ENCODE measurements at places on chromosomes 16 and 17.
A peak's percentile ranks its signal among the peaks of the same experiment; 100 is the strongest.

GRCh38 chr16:17160920-17161431, 309.8 kb downstream of the XYLT1 start:
- no peak for DNase-seq

DNA sequence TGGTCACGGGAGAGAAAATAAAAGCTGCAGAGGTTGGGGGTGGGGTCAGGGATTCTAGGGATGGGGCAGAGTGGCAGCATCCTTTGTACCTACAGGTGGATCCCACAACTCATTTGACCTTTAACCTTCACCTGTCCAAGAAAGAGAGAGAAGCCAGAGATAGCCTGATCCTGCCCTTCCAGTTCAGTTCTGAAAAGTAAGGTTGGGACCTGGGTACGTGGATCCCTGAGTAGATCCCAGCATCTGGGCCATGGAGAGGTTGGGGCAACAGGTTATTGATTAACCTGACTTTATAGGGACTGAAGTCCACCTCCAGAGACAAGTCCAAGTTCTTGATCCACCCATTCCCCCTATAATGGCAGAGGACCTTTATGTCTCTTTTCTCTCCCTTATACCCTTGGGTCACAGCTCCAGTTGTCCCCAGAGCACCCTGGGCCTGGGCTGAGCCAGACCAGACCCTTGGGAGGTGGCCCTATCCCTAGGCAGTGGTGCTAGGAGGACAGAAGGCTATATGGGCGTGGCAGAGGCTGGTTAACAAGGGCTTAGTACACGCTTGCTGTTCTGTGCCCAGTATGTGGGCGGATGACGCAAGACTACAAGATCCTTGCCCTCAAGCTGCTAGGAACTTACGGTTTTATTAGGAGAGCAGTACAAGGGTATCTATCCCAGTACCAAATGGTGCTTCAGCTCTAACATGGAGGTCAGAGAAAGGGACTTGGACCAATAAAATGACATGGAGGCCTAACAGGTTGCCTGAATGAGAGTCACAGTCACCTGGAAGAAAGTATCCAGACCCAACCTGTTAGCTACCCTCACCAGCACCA, 3.3 kb downstream of the CLDN7 start:
- DNase-seq: no peak

- no peak for DNase-seq
Observed at GRCh38 chr16:64158941-64159588, 962.8 kb downstream of the CDH11 start.

DNA sequence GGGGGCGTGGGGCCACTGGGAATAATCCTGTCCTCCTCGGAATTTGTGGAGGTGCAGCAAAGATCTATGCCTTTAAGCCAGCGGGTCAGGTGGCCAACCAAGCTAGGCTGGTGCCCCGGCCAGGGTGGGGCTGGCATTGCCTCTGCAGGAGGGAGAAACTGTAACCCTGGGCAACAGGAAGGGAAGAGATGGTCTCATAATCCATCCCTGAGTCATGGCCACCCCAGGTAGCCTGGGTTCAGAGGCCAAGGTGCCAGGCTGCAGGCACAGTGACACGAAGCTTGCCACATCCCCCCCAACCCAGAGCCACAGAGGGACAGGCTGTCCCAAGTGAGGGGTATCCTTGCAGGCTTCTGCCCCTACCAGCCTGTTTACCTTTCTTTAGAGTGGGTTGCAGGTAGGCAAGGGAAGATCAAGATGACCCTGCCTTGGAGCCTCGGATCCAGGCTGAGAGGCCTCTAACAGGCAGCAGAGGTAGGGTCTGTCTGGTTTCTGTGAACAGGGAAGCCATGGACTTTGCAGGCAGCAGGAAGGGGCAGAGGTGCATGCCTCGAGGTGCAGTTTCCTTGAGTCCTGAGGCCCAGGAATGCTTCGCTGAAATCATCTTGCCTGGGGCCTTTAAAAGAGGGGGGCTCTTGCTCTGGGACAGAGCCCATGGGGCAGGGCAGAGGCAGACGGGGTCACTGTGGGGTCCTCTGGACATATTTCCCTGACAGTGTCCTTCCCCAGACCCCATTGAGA, 4.0 kb downstream of the LASP1 start:
- no peak for DNase-seq

- no peak for DNase-seq
Observed at GRCh38 chr16:70475054-70475871, 20.9 kb downstream of the FCSK start.

GRCh38 chr17:71392715-71393567, 727.9 kb upstream of the SOX9 start:
- no peak for DNase-seq

DNA sequence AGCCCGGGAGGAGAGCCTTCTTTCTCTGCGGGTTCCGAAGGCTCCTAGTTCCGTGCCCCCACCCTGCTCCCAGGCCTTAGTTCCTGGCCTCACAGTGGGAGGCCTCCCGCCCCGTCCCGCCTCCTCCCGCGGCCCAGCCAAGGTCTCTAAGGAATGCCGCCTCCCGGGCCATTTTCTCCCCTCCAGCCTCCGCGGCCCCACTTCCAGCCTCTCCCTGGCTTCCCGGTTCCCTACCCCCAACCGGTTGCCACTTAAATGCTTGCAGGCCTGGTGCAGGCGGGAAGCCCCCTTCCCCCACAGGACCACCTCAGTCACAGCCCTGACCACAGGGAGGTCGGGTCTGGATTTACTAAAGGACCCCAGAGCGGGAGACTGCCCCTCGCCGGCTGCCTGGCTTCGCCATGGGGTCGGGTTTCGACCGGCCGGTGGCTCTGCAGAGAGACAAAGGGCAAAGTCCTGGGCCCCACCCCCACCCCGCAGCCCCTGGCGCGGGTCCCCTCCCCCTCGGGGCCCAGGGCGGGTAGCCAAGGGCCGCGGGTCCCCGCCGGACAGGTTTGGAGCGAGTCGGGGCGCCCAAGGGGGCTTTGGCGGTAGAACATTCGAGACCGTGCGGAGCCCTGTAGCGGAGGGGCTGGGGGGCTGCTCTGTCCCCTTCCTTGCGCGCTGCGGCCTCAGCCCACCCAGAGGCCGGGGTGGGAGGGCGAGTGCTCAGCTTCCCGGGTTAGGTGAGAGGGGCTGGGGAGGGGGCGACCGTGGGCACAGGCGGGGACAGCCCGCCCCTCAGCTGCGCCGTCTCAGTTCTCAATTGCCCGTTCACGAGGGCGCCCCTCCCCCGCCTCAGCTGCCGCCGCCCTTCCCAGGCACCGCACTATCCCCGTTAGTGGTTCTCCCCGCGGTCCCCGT, 16.4 kb downstream of the IGF2BP1 start:
- no peak for DNase-seq

- peak; percentile 98 for DNase-seq
Observed at GRCh38 chr16:22190081-22190775, 15.8 kb upstream of the EEF2K start.

- no peak for DNase-seq
Observed at GRCh38 chr16:14528306-14528705, 101.8 kb downstream of the PARN start.

- DNase-seq: no peak
Observed at GRCh38 chr16:51938861-51939260, 608.1 kb downstream of the TOX3 start.

DNA sequence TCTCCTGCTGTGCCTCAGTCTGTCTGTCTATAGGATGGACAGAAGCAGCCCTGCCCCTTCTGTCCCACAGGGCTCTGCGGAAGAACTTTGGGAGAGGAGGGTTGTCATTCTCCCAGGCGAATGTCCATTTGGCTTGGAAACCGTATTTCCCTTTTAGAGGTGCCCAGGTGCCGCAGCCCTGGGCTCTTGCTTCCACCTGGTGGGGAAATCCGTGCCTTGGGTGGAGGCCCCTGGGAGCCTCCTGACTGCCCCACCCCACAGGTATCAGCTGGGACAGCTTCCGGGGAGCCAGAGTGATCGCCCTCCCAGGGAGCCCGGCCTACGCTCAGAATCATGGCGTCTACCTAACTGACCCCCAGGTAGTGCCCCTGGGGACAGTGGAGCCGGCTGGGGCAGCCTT, 12.7 kb downstream of the FCSK start:
- no peak for DNase-seq
